ENCODE measurements at places on chromosomes 4 and X.

DNA sequence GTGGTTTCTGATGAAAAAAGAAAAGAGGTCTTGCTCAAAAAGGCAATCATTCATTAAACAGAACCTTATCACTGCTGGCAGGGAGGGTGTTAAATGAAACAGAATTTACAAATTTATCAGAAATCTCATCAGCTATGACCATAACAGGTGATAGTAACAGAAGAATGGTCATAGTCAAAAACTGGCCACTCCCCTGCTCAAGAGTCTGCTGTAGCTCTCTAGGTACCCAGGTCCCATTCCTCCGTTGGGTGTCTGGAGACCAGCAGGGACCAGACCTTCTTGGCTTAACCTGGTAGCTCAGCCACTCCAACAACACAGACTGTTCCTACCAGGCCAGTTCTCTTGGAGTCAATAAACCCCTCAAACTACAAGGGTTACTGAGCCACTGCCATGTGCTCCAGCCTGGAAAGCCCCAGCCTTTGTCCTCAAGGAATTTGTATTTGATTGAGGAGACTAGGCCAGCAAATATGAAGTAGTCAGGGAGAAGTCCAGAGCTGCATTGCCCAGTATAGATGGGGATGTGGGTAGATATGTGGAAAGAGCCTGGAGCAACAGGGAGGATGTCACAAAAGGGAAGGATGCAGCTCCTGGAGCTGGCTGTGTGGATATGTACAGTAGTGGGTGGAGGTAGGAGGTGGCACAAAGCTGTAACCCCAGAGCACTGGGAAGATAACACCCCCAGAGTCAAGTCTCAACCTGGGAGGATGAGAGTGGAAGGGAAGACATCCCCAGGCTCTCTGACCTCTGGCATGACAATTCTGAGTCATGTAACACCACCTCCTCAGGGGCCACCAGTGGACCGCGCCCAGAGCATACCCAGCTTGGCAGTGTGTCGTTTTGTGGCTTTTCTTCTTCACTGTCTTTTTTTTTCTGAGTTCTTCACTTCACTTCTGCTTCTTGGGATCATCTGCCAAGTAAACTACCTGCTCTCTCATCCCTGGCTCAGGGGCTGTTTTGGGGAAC, 21.9 kb downstream of the RASL11B start:
- DNase-seq: no peak

GRCh38 chr4:141155586-141155985, 22.3 kb upstream of the RNF150 start:
- no peak for DNase-seq

- no peak for DNase-seq
These were observed 112.4 kb downstream of the ADGRL3 start for GRCh38 chr4:61312526-61312925.

GRCh38 chr4:79044141-79044659, 105.0 kb upstream of the PAQR3 start:
- DNase-seq: no peak

DNA sequence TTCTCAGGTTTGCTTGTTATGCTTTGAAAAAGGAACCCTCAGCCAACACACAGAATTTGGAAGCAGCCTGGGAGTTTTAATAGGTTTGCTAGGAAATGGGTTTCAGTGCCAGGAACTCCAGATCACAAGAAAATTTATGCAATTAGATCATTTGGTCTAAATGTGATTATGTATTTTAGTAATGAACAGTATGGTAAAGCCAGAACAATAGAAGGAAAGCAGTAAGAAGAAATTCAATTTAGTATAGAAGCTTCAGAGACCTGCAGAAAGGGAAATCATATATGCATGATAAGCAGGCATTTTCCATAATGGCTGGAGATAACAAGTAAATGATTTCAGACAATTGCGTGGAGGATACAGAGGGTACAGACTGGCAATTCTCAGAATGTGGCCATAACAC, 184.7 kb downstream of the KCNIP4 start:
- no peak for DNase-seq

DNA sequence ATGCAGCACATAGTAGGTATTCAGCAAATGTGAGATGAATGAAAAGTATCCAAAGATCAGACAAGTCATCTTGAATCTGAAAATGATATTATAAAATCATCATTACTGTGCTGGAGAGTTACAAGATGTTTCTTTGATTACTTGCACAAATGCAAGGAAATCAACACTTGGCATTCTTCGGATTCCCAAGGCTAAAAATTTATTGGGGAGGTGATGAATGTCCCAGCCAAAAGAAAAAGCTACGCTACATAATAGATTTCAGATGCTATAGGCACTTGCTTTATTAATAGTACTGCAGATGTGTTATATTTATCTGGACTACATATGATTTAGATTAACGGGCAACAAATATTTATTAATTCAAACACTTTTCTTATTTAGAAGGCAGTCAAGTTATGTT, 286.7 kb upstream of the TENM3 start:
- DNase-seq: no peak

DNA sequence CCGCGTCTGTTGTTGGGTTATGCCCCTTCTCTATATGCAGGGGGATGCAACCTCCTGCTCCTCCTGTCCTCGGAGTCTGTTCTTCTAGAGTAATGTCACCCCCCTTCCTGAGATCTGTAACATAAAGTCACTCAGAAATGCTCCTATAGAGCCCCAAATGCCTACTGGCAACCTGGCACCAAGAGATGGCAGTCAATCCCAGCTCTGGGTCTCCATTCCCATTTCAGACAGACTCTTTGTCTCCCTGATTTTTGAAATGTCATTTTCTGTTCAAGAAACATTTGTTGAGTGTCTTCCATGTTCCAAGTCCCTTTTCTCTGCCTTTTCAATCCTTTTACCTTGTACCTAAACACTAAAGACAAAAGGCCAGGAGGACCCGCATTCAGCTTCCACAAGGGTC, 9.6 kb upstream of the PRDM8 start:
- no peak for DNase-seq

DNA sequence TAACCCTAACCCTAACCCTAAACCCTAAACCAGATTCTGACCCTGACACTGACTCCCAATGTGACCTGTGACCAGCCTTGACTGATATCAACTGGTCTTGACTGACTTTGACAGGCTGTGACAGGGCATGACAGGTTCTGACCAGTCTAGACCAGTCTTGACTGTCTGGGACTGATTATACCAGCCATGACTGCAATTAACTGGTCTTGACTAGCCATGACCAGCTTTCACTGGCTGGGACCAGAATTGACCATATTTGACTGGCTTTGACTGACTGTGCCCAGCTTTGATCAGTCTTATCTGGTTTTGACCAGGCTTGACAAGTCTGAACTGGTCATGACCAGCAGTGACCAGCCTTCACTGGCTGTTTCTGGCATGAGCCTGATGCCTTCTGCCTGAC, 95.5 kb downstream of the BMP15 start:
- DNase-seq: no peak

DNA sequence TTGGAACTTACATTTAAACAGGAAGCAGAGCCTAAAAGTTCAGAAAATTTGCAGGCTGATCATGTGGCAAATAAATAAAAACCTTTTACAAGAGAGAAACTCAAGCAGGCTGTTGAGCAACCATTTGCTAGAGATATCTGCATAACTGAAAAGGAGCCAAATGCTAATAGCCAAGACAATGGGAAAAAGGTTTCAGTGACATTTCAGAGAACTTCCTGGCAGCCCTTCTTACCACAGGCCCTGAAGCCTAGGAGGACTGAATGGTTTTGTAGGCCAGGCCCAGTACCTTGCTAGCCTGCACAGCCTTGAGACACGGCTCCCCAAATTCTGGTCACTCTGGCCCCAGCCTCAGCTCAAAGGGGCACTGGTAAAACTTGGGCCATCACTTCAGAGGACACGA, 945.1 kb downstream of the ADGRL3 start:
- DNase-seq: no peak

DNA sequence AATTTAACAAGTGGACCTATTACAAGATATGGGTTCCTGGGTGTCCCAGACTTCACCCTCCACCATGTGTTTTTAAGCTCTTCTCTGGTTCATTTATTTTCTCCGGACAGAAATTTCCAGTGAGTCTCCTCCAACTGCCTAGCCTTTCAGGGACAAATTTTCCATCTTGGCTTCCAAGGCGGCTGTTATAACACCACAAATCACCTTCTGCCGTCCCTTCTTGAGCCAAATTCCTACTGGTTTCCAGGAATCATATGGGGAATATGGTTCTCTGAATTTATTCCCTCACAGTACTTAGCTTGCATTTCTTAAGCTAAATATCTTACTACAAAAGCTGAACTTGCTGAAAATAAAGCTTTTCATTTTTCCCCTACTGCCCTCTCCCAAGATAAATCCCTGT, 18.8 kb downstream of the NEXMIF start:
- DNase-seq: no peak

GRCh38 chr4:8478371-8478770, 37.8 kb downstream of the TRMT44 start:
- DNase-seq: no peak

- no peak for DNase-seq
These were observed 2399.8 kb upstream of the TENM3 start for GRCh38 chr4:179843370-179843769.

- DNase-seq: no peak
These were observed 3.3 kb upstream of the RELL1 start for GRCh38 chr4:37689353-37690095.

- DNase-seq: no peak
These were observed 52.5 kb downstream of the VGLL1 start for GRCh38 chrX:136584545-136584944.

DNA sequence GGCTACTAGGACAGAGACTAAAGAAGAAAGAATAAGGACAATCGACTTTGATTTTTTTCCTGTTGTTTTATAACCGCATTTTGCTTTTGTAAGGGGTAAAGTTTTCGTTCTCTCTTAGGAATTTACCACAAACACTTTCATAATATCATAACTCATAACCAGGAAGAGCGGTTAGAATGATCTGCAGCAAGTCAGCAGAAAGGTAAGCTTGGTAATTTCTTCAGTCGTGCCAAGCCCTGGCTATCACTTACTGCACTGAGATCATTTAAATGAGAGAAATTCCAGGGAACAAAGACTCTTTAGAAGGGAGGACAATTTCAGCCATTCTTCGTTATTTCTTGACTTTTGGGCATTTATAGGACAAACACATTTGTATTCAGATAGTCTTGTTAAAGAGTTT, 258.1 kb downstream of the UNC5C start:
- DNase-seq: no peak

DNA sequence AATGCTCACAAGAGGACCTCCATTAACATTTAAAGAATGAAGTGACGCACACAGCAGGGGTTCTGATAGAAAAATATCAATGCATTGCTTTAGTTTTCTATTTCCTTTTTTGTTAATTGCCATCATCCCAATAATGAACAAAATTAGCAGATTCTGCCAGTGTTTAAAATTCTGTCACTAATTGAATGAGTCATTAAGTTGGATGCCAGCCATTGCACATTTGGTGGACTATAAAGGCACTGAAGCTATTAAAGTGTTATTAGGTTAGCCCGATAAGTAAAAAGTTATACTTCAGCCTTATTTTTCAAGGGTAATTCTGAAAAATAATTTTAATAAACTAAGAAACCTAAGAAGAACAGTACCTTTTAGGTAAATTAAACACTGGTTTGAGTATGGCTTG, 53.1 kb downstream of the MAP3K15 start:
- DNase-seq: no peak

DNA sequence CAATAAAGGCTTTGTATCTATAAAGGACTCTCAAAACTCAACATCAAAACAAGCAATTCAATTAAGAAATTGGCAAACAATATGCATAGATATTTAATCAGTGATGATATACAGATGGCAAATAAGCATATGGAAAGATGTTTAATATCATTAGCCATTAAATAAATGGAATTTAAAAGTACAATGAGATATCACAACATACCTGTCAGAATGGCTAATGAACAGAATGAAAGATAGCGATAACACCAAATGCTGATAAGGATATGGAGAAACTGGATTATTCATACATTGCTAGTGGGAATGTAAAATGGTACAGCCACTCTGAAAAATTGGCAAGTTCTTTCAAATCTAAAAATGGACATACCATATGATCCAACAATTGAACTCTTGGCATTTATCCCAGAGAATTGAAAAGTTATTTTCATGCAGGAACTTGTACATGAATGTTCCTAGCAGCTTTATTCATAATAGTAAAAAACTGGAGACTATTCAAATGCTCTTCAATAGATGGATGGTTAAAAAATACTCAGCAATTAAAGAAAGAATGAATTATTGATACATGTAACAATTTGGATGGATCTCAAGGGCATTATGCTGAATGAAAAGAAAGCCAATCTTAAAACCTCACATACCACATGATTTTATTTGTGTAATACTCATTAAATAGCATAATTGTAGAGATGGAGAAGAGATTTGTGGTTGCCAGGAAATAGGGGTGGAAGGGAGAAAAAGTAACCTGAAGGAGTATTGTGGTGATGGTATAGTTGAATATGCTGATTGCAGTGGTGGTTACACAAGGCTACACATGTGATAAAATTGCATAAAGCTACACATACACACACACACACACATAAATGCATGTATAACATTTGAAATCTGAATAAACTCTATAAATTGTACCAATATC, 45.9 kb upstream of the ALG13 start:
- no peak for DNase-seq

DNA sequence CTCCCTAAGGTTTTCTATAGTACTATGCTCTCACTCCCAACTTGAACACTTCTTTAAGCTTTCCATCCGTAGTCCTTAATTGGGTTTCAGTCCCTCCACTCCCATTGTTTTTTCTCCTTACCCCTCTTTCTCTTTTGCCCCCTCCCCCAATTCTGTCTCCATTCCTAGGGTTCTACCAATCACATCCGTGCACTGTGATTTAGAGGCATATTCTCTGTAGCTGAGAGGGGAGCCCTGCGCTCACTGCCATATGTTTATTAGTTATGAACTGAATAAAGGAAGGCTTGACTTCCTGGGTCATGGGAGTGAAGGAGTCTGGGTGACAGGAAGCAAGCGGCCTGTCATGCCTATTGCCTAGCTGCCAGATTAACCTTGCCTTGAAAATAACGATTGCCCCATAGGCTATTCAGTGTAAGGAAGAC, 471 bp downstream of the MCTS1 start:
- DNase-seq: peak; percentile 59

DNA sequence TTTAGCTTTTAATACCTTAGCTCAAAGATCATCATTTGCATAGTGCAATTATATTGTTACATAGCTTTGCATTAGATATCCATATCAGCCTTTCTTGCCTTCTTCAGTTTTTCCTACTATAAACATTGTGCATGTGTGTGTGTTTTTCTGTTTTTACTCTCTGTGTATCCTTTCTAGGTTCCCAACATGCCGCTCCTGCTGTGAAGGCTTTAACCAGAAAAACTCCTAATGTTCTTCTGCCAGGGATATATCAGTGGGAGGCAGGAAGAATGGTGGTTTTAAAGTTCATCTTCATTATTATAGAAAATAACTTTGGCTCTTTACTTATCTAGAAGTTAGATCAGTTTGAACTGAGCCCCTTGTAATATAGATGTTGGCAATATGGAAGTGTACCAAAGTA, 61.2 kb downstream of the CPE start:
- no peak for DNase-seq

- DNase-seq: no peak
These were observed 5.3 kb downstream of the SLAIN2 start for GRCh38 chr4:48346594-48346993.

DNA sequence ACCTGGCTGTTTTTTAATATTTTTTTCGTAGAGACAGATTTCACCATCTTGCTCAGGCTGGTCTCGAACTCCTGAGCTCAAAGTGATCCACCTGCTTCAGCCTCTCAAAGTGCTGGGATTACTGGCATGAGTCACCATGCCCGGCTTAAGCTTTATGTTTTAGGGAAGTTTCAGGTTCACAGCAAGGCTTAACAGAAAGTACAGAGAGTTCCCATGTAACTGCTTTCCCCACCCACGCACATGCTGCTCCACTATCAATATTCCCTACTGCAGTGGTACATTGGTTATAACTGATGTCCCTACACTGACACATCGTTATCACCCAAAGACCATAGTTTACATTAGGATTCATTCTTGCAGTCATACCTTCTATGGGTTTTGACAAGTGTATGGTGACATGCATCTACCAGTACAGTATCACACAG, 62.7 kb downstream of the PRPS1 start:
- no peak for DNase-seq
